Hepatic stellate cell (primary cell): ENCODE measurements at places on chromosomes 2 and 18.

DNA sequence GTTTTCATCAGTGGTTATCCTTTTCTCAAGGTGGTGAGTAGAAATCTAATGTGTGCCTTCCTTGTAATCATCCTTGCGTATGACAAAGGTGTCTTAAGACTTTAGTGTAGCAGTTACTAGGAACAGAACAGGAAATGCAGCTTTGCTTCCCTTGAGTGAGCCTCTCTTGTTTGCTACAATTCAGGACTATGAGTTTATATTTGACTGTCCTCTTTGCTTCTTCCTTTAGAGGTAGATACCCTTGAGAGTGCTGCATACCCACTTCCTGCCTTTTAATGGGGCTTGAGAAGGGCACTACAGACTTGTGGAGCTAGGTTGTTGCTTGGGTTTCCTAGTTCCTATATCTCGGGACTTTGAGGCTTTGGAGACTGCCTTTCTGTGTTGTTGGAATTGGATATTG is 3.8 kb downstream of the KCNJ13 start:
- DNase-seq: no peak

DNA sequence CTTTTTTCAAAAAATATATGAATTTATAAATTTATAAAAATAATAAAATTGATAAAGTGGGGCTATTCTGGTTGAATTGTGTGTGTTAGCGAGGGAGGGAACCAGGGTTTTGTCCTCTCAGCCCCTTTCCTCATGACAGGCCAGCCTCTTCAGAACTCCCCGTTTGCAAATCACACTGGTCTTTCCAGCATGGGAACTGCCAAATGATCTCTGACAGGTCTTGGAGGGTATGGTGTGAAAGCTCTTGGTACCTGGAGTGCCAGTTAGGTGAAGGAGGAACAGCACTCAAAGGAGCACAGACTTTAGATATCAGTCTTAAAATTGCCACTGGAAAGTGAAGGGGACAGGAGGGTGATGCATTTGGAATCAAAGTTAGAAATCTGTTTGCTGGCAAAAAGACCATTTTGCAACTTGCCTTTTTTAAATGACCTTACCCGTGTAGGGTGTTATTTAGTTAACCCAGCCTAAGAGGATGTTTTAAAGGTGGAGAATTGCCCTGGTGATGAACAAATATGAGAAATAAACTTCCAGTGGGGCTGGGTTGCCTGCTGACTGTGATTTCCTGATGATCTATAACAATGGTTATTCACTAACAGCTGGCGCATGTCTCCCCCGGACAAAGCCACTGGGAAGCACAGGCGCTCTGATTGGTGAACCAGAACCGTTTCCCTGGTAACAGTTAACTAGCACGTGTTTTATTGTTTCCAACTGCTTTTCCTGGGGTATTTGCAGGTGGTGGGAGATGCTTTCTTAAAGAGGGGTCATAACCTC is 85.3 kb upstream of the EFEMP1 start:
- peak; percentile 60 for DNase-seq

DNA sequence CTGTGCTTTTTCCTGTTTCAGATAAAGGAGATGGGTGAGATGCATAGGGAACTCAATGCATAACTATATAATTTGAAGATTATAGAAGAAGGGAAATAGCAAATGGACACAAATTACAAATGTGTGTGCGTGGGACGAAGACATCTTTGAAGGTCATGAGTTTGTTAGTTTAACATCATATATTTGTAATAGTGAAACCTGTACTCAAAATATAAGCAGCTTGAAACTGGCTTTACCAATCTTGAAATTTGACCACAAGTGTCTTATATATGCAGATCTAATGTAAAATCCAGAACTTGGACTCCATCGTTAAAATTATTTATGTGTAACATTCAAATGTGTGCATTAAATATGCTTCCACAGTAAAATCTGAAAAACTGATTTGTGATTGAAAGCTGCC is 16.4 kb upstream of the MSH2 start:
- no peak for DNase-seq

GRCh38 chr2:37742286-37742685 is 70.8 kb upstream of the CDC42EP3 start:
- DNase-seq: peak; percentile 9

DNA sequence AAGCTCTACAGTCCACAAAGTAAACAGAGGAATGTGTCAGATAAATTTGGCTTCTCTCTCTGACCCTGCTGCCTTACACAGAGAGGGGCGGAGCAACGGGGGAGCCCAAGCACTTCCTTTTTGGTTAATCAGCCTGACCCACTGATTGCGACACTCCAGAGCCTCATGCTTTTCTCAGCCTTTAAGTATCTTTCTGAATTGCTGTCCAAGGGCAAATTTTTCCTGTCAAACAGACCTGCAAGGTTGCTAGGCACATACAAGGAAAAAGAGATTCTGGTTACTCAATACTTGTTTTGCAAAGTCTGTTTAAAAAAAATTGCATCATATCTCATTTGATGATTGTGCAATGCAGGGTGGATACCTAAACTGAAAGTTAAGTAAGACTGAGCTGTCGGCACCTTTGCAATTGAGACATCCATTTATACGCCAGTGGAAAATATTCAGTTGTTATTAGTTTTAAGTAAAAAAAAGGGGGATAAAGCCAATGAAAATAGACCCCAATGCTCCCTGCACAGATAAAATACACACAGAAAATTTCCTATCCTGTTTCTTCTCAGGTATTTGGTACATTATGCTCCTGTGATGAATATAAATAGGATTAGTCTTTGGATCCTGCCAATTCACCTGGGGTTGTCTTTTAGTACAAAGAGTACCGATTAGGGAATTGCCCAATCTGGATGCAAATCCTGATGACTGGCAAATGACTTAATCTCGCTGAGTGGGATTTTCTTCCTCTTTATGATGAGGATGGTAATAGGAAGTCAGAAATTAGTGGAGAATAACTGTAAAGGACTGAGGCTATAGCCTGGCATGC is 260.2 kb upstream of the TRIB2 start:
- DNase-seq: peak; percentile 89

GRCh38 chr2:7835693-7836680 is 845.9 kb upstream of the ID2 start:
- DNase-seq: no peak

DNA sequence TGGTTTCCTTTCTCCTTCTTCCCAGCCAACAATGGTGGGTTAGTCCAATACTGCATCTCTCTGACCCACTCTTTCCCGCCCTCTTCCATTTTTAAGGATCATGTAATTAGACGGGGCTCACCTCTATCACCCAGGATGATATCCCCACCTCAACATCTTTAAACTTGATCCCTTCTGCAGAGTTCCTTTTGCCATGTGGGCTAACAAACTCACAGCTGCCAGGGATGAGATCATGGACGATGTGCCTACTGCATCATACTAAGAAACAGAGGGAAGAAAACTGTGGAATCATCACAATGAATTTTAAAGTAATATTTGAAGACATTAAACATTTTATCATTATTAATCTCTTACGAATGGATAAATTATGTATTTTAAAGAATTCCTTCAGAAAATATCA is 183.5 kb downstream of the RDH14 start:
- DNase-seq: no peak

- no peak for DNase-seq
These were observed 185.3 kb upstream of the MYT1L start for GRCh38 chr2:2516386-2516785.

GRCh38 chr18:9321017-9321452 is 13.5 kb upstream of the TWSG1 start:
- DNase-seq: no peak

GRCh38 chr18:32848826-32849225 is 76.0 kb upstream of the KLHL14 start:
- no peak for DNase-seq

- DNase-seq: peak; percentile 69
These were observed 19.2 kb downstream of the POU3F3 start for GRCh38 chr2:104872866-104873688.

- DNase-seq: no peak
These were observed 875.8 kb downstream of the EPHA4 start for GRCh38 chr2:220696280-220696669.

DNA sequence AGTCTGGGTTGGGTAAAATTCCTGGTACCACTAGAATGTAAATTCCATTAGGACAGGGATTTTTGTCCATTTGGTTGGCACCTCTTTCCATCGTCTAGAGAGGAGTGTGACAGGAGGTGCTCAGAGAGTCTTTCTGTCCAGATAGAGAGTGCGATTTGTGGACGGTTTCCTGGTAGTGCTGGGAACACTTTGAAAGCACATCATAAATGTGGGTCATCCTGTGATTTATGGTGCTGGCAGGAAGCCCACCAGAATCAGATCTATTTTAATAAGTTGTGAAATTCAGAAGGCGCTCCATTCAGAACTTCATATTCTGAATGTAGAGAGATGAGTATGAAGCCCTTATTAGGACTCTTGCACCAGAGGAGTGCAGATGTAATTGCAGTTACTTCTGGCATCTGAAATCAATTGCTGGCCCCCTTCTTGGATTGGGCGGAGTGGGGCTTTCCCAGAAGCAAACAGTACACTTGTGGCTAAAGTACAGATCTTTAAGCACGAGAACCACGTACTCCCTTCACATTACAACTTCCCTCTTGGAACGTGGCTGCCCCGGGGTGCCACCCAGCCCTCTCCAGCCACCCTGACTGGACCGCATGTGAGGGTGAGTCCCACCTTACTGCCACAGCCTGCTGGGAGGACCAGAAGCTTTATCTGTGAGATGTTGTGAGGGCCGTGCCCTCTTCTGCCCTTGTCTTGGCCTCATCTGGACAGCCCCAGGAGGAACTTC is 243.2 kb downstream of the MYO3B start:
- no peak for DNase-seq

GRCh38 chr2:168185583-168186274 is 61.7 kb downstream of the STK39 start:
- no peak for DNase-seq

DNA sequence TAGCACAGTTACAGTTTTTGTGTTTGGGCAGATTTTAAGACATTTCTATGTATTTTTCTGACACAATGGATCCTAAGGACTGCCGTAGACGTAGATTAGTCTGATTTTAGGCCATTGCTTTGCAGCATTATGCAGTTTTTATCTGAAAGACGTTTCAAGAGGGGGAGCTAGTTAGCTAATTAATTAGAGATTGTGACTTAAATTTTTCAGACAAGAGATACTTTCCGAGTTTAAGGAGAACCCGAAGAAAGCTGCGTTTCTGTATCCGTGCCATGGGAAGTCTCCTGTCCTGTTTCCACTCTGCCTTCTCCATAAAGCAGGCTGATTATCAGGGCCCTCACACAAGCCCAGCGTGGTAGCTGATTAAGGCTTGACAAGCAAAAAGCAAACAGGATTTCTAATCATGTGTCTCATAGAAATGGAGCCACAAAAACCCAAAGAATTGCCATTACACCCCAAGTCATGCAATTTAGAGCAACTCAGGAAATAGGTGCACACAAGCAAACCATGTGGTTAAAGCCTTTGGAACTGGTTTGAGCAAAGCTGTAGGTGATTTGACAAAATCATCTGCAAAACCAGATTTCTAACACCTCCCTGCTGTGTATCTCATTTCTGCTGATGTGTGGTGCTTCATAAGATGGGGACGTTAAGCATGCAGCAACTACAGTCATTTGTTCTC is 808.1 kb downstream of the RNF144A start:
- DNase-seq: no peak

GRCh38 chr2:198351647-198352046 is 547.3 kb downstream of the PLCL1 start:
- DNase-seq: no peak

GRCh38 chr18:38709122-38709521 is 1143.5 kb upstream of the CELF4 start:
- no peak for DNase-seq

GRCh38 chr2:203720915-203721672 is 14.7 kb downstream of the CD28 start:
- DNase-seq: no peak

GRCh38 chr2:224925810-224926100 is 116.5 kb downstream of the DOCK10 start:
- DNase-seq: peak; percentile 26

DNA sequence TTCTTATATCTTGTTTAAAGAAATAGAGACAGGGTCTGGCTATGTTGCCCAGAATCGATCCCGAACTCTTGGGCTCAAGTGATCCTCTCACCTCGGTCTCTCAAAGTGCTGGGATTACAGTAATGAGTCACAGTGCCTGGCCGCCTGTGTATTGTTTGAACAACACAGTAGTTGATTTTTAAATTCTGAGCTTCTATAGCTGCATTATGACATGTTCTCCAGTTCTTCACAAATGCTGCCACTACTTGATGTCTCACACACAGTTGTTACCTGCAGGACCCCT is 7.7 kb upstream of the RHOB start:
- DNase-seq: no peak

DNA sequence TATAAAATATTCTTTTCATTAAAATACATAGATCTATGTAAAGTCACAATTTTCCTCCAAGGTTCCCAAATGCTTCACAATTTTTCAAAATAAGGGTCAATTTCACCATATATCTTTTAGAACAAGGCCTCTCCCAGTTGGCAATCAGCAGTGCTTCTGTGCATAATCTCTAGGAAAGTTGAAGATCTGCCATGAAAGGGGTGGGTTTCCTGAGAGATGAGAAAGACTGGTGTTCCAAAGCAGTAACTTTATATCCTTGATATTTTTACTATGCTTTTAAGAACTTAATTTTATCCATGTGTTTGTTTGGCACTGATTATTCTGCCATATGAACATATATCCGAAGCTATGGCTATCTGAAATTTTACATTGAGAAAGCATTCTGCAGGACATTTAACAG is 199.4 kb upstream of the CYP26B1 start:
- no peak for DNase-seq

DNA sequence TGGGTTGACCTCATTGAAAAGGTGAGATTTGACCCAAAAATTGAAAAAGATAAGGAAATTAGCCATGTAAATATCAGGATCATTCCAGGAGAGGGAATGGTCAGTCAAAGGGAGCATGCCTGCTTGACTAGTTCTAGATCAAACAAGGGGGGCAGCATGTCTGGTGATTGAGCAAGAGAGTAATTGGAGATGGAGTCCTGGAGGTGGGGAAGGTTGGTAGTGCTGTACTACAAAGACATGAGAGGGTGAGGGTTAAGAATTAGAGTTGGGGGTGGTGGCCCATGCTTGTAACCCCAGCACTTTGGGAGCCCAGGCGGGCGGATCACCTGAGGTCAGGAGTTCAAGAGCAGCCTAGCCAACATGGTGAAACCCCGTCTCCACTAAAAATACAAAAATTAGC is 2.0 kb downstream of the MRPL30 start:
- no peak for DNase-seq

DNA sequence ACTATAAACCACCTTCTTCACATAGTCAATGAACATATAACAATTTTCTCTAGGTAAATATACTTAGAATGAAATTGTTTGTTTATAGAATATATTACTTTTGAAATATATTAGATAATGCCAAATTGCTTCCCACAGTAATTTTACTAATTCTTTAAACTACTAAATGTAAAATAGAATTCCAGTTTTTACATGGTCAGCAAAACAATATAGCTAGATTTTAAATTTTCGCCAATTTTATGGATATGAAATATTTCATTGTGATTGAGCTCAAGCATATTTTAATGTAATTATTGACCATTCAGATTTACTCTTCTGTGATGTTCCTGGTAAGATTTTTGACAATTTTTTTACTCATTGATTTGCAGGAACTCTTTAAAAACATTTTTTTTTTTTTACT is 444.6 kb downstream of the PARD3B start:
- DNase-seq: no peak
